ENCODE measurements at places on chromosomes 2 and 18.
A peak's percentile ranks its signal among the peaks of the same experiment; 100 is the strongest.

- no peak for DNase-seq
Observed at GRCh38 chr2:42124011-42124785, 45.0 kb upstream of the EML4 start.

DNA sequence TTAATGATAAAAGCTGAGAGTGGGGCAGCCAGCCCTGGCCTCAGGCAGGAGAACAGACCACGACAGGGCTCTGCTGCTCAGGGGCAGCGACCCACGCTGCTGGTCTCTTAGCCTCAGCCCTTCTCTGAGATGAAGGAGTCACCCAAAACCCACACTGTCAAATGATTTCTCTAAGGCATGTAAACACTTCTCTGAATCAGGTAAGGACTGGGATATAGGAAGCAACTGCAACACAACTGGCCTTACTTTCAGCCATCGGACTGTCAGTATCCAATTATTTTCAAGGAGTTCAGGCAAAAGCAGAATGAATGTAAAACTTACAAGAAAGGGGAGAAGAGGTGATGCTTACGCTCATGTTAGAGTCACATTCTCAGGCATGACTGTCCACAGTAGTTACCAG lies 21.8 kb downstream of the ERFE start:
- no peak for DNase-seq

DNA sequence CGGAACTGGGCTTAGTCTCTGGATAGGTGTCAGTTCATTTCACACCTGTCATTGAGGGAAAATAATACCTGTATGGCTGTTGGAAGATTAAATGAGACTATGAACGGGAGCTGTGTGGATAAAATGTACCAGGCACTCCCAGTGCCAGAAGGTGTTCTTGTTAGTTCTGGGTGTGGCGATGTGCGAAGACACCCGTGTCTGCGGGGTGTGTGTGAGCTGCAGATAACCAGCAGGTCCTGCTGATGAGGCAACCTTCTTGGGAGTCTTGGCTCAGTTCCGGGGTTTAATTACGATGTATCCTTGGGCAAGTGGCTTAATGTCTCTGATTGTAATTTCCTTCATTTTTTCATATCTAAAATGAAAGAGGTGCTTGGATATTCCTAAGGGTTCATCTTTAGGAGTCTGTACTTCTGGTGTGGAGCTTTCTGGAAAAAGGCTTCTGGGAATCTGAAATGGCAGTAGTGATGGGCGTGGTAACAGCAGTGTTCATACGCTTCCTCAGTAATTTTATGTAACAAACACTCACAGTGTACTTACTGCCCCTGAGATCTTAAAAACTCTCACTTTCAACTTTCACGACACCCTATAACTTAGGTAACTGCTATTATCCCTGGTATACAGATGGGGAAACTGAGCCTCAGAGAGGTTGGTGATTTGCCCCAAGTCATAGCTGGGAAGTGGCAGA lies 35.0 kb downstream of the NEDD4L start:
- no peak for DNase-seq

GRCh38 chr2:105125428-105125827 lies 87.6 kb downstream of the MRPS9 start:
- no peak for DNase-seq

- DNase-seq = peak; percentile 53
Observed at GRCh38 chr2:117832905-117833613, 18.6 kb downstream of the DDX18 start.

DNA sequence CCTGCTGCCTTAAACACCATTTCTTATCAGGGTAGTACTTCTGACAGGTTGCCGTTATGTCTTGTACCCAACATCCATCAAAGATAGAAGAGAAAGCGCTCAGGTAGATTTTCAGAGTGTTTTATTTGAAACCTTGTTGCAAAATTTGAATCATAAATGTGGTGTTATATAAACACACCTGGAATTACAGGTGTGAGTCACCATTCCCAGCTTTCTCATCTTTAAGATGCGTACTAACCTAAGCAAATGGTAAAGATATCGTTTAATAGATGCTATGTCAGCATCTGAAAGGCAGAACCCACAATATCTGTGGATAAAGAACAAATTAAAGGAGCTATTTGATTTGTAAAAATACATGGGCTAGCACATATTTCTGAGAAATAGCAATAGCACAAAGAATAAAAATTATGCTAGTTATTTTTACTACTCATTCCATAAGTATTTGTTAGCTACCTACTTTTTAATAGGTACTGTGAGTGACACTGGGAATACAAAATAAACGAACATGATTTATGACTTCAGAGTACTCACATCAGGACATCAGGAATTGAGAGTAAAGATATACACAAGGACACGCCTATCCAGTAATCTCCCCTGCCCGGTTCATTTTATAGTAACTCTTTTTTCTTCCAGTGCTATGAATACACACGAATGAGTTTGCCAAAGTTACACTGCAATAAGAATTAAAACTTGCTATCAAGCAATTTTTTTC lies 193.8 kb downstream of the RBM43 start:
- no peak for DNase-seq

DNA sequence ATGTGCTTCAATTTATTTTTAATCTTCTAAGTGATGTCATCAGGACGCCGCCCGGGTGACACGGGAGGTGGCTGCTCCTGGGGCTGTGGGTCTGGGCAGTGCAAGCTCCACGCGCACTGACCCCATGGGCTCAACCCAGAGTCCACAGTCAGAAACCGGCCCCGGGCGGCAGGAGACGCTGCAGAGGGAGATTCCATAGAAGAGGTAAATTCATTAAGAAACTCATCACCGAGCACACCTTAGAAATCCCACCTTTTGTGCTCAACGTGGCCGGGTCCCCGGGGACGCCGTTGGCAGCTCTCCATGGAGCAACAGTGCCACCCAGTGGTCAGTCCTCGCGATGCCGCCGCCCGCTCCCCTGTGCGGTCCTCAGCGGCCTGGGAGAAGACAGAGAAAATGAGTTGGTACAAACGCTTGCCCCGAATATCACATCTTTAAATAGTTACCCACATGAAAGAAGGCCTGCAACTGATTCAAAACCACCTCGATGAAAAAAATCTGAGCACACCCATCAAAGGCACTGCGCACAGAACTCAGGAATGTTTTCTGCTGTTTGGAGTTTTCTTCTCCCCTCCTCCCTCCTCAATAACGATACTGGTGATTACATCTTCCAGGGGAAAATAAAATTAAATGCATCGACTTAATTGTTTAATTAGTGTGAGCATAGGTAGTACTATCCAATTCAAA lies 92.6 kb downstream of the CMPK2 start:
- DNase-seq = peak; percentile 41

GRCh38 chr2:109345653-109346480 lies 216.9 kb downstream of the SH3RF3 start:
- no peak for DNase-seq

DNA sequence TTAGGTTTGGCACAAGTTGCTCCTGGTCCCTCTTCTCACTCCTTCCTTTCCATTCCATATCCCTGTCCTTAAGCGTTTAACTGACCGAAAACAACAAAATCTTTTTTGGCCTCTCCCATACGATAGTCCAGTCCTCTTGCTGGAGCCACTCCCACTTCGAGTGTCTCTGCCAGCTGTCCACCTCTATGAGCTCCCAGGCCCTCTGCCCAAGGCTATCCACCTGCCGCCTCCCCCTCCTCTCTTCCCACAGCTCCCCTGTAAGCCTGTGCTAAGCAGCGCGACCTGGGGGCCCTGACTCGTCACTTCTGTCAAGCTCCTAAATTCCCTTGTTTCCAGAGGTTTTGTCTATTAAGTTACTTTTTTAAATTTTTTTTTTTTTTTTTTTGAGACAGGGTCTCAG lies 47.0 kb upstream of the FOSL2 start:
- no peak for DNase-seq

DNA sequence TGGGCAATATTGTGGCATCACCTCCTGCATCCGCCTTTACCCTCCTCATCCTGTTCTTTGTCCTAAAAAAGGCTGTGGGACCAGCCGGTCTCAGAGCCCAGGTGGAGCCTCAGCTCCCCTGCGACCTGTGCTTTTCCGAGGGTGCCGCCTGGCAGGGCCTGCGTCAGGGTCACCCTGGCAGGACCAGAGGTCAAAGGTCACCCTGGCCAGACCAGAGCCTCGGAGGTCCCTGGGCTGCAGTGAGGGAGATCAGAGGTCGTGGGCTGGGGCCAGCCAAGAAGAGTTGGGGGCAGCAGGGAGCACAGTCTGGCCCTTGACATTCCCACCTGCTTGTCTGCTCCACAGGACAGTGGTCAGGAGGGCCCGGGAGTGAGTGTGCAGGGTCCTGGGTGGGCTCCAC lies 31.5 kb downstream of the RBFA start:
- no peak for DNase-seq

DNA sequence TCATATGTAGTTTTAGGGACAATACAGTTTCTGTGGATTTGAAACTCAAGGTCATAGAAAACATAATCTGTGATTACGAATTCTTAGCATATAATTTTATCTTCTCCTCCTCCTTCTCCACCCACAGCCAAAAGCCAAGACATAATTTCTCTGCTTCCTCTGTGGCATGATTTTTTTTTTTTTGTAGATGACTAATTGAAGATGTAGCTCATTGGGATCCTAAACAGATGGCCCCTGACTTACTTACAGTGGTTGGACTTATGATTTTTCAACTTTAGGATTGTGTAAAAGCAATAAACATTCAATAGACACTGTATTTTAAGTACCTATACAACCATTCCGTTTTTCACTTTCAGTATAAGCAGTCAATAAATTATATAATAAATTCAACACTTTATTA lies 42.3 kb downstream of the FSIP2 start:
- no peak for DNase-seq

GRCh38 chr2:106232638-106233349 lies 38.7 kb upstream of the UXS1 start:
- no peak for DNase-seq

- DNase-seq = no peak
Observed at GRCh38 chr2:11286323-11286722, 58.1 kb downstream of the ROCK2 start.

DNA sequence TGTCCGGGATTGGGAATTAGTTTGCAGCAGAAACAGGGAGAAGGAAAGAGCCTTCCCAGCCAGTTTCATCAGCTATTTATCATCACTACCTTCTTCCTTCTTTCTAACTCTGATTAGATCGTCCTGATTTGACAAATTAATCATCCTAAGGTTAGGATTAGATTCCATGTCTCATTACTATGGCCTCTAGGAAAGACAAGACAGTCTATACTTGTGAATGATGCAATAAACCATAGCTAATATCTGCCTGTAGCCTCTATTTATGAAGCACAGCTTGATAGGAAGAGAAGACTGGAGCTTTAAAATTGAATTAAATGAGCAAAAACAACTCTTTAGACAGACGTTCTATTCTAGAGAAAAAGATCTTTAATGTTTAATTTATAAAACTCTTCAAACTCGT lies 25.2 kb upstream of the FRZB start:
- no peak for DNase-seq

- DNase-seq = no peak
Observed at GRCh38 chr2:56456791-56457190, 273.0 kb downstream of the CCDC85A start.

- no peak for DNase-seq
Observed at GRCh38 chr2:225317186-225317585, 82.3 kb upstream of the NYAP2 start.

- DNase-seq = no peak
Observed at GRCh38 chr2:119947535-119947934, 65.3 kb upstream of the EPB41L5 start.

DNA sequence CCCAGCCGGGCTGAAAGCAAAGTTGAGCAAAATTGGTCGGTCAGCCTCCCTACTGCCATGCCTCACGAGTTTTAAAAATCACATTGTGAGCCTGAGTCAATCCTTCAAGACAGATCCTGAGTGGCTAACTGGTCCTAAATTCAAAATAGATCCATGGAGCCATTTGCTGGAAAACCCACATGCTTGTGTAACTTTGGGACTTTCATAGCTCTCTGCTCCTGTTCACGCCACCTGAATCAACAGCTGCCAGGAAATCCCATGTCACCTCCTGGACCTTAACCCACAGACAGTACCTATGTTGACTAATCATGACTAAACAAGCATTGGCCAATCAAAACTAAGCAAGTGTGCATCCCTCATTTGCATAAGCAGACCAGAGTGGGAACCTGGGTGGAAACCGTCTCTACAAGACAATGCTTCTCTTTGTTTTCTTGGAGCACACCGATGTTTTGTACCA lies 42.8 kb upstream of the LDLRAD4 start:
- DNase-seq = no peak

DNA sequence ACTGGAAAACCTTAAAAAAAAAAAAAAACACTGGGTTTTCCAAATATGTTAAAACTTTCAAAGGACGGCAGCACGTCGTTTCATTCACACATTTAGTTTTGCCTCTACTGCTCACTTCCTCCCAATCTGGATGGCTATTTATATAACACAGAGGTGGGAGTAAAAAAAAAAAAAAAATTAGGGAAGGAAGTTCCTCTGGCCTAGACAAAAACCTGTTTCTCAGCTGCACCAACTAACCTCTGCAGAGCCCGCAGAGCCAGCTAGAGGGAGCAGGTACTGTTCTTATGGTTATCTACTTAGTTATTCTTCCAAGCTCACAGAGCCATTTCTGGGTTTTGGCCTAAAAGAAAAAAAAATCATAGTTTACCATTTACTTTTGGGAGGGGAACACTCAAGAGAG lies 28.1 kb downstream of the SLC1A4 start:
- DNase-seq = no peak

DNA sequence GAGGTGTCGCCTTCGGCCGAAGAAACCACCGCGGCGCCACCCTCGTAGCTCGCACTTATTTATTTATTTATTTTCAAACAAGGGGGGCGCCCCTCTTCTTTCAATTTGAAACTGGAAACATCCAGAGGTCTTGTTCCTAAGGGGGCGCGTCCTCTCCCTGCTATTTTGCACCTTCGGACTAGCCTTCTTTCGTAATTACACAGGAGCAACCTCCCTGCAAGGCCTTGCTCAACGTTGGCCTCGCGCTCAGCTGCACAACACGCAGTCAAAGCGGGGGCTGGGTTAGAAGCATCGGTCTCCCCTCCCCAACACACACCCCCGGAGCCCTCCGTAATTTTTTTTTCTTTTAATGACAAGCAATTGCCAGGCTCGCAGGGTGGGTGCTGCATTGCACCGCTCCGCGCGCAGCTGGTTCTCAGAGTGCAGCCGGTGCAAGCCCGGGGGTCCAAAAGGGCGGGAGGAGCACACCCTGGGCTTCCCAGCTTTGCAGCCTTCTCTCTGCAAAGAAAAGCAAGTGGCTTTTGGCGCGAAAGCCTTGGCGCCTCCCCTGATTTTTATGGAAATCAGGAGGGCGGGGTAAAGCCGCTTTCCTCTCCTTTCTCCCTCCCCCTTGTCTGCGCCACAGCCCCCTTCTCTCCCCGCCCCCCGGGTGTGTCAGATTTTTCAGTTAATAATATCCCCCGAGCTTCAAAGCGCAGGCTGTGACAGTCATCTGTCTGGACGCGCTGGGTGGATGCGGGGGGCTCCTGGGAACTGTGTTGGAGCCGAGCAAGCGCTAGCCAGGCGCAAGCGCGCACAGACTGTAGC lies at the start of gene MYCN:
Gene MYCN, plus strand, starts transcription at position 697 of the 807 bp plus-strand sequence. CDS start 1,515 bp downstream, outside the sequence.
- no peak for DNase-seq

DNA sequence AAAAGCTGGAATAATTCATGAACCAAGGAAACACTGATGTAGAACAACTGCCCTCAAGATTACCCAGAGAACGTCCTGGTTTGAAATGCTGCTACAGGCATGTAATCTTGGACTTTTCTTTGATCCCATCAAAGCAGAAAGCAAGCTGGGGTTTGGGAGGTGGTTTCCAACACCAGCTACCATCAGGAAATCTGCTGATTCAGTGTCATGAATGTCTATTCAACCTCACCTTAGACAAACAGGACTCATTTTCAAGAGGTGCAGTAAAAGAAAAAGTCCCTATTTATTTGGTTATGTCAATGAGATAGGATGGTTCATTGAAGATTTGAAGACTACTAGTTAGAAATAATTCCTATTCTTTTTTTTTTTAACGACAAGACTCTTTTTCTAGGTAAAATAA lies 72.7 kb downstream of the NEB start:
- DNase-seq = no peak
